ENCODE measurements at places on chromosomes 7 and 10. TPM values are rescaled to one million over a fixed set of nuclear protein-coding genes. Genes with fewer than 3 reads are reported as not detected.

Gene ITPRID1
- total RNA-seq: not detected

GRCh38 chr7:31529103-31529502 lies 15.2 kb downstream of the ITPRID1 start:
- DNase-seq: no peak

Gene AS3MT
- total RNA-seq: 0.57 TPM

GRCh38 chr7:25988640-25989039 lies 163.4 kb upstream of the NFE2L3 start:
- no peak for DNase-seq

DNA sequence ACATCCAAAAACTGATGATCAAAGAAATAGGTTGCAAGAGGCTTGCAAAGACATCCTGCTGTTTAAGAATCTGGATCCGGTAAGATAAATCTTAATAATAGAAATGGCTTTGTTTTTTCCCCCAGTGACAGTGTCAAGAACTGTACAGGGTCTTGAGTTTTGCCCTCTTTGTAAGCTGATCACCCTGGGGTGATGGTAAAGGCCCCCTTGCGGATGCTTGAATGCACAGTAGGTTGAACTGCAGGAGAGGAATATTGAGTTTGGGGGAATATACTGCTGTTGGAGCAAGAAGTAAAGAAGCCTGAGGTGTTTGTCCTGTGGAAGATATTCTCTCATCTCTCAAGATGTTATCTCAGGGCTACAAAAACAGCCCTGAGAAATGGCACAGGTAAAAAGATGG lies 40.6 kb upstream of the HBP1 start:
- DNase-seq: no peak

Gene CLRN3
- total RNA-seq: not detected

Gene GPR26
- total RNA-seq: not detected

Gene FKBP9
- total RNA-seq: 1.6 TPM

- peak; percentile 66 for DNase-seq
Observed at GRCh38 chr7:37352974-37353948, 95.4 kb downstream of the ELMO1 start.
